GM23338 (cell line): ENCODE measurements at places on chromosomes 2 and 18. TPM values are rescaled to one million over a fixed set of nuclear protein-coding genes. Genes with fewer than 3 reads are reported as not detected.

GRCh38 chr18:45320724-45321123 lies 294.6 kb upstream of the SLC14A2 start:
- H3K36me3 ChIP-seq: no peaks in the 10 kb centered on the region
- no peak overlapping the region for H3K27ac ChIP-seq
- DNase-seq: no peak
- no peak overlapping the region for H3K4me3 ChIP-seq
- H3K4me1 ChIP-seq: peaks cover 18% of the 10 kb centered on the region

DNA sequence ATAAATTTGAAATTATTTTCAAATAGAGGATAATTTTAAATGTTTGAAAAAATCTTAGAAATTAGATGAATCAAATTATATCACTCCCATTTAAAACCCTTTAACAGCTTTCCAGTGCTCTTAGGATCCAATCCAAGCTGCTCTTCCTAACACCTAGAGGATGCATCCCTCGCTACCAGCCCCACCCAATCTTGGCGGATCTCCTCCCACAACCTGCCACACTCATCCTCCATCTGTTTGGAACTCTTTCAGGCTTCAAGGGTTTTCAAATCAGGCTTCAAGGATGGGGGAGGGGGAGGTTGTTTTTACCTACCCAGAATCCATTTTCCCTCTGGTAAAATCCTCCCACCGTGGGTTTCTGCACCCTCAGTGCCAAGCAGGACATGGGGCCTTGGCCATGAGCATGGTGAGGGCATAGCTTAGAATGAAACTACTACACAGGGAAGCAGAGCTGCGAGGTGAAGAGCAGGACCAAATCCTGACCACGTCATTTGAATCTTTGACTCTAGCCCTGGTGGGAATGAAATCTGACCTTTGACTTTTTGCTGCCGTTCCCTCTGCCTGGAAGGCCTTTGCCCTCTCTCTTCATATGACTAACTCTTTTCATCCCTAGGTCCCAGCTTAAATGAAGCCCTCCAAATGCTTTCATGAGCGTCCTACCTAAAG lies 113.0 kb upstream of the MAPRE2 start:
- no peaks in the 10 kb centered on the region for H3K36me3 ChIP-seq
- peaks cover 5% of the 10 kb centered on the region; the same call in 1 of the 2 replicates for H3K4me1 ChIP-seq
- H3K27ac ChIP-seq: no peak overlapping the region
- H3K4me3 ChIP-seq: no peak overlapping the region
- H3K27me3 ChIP-seq: no peaks in the 10 kb centered on the region

GRCh38 chr2:121245120-121245820 lies 39.7 kb downstream of the TFCP2L1 start:
- no peaks in the 10 kb centered on the region for H3K36me3 ChIP-seq
- no peak for DNase-seq
- H3K4me3 ChIP-seq: no peak overlapping the region
- no peaks in the 10 kb centered on the region for H3K27me3 ChIP-seq
- no peak overlapping the region for H3K27ac ChIP-seq

DNA sequence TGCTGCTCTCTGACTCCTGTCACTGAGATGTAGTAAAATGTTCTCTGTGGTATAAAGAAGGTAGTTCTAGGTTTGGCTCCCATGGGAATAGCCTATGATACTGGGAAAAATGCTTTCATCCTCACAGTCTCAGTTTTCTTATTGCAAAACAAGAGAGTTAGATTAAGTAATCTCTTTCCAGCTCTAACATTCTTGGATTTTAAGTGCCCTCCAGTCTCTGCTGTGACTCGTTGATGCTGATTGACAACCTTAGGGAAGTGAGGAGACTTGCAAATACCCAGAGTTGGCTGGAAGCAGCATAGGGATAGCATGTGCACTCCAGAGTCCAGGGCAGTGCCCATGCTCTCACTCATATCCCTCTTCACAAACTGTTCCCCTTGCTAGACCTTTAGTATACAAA lies 534.9 kb downstream of the SLC4A3 start:
- H3K4me1 ChIP-seq: no peaks in the 10 kb centered on the region
- no peaks in the 10 kb centered on the region for H3K27me3 ChIP-seq
- H3K4me3 ChIP-seq: no peak overlapping the region
- H3K36me3 ChIP-seq: no peaks in the 10 kb centered on the region
- DNase-seq: no peak

Gene DNAJC5G
- total RNA-seq: 0.39 and 0.59 TPM in 2 replicates

DNA sequence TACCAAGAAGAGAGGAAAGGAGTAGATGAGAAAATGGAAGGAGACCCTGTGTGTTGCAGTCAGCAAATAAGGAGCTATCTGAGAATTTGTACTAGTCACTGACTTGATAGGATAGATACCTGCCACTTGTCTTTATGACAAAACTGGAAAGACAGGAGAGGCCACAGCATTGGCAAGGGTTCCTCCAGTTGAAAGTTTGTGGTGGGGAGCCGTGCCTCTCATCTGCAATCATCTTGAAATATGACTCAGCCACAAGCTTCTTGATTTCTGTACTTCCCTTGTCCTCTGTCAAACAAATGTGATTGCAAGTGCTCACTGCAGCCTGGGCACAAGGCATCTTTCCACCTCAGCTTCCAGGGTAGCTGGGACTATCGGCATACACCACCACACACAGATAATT lies 99.1 kb downstream of the GREB1L start:
- DNase-seq: no peak
- H3K4me1 ChIP-seq: no peaks in the 10 kb centered on the region; the same call in 1 of the 2 replicates
- no peak overlapping the region for H3K4me3 ChIP-seq
- no peak overlapping the region for H3K27ac ChIP-seq

GRCh38 chr2:60515721-60516226 lies 37.7 kb downstream of the BCL11A start:
- H3K36me3 ChIP-seq: no peaks in the 10 kb centered on the region
- no peak for DNase-seq
- H3K27ac ChIP-seq: peak overlapping the region; percentile 68; the same call in 1 of the 2 replicates
- peaks cover 98% of the 10 kb centered on the region for H3K4me1 ChIP-seq
- no peak overlapping the region for H3K4me3 ChIP-seq

DNA sequence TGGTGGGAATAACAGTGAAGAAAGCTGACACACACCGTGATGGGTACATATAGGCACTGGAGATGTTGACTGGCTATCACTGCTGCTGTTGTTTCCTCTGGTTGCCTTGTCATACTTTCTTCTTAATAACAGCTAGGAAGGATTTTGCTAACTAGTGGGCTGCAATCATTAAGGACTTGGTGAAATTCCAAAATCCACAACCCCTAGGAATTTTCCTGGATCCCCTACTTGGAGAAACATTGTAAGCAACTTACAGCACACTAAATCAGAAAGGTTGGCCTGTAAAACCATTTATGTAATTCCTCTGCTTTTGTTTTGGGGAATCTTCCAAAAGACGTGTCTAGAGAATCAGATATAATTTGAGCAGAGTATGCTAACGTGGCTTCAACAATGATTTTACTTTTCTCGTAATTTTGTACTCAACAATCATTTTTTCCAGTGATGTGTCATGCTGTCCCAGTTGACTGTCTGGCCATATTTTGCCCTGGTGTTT lies 8.0 kb upstream of the COL3A1 start:
- H3K4me3 ChIP-seq: no peak overlapping the region
- H3K27me3 ChIP-seq: no peaks in the 10 kb centered on the region
- no peaks in the 10 kb centered on the region for H3K36me3 ChIP-seq
- no peak overlapping the region for H3K27ac ChIP-seq
- no peaks in the 10 kb centered on the region for H3K4me1 ChIP-seq
- no peak for DNase-seq

- no peak overlapping the region for H3K27ac ChIP-seq
- no peaks in the 10 kb centered on the region for H3K36me3 ChIP-seq
- no peaks in the 10 kb centered on the region for H3K4me1 ChIP-seq
- no peaks in the 10 kb centered on the region for H3K27me3 ChIP-seq
- H3K4me3 ChIP-seq: no peak overlapping the region
Measured at GRCh38 chr2:189137519-189137918, 42.0 kb downstream of the COL5A2 start.

Gene ZNF385B
- 1.4 and 1.5 TPM in 2 replicates for total RNA-seq

DNA sequence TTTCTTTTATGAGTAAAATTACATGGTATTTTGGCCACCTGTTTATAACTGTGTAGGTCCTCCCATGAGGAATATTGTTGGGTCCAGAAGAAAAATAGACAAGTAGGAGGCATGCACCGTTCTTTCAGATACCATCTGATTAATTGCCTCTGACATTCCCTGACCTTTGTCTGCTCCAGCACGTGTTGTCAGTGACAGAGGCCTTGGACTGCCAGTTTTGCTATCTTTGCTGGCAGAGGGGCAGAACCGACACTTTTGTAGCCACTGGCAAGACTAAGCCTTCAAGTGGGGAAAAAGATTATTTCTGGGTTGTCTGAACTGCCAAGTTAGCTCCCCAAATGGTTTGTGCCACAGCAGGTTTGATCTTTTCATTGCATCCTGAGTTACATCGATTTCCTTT lies 276.9 kb downstream of the CAMKMT start:
- no peaks in the 10 kb centered on the region for H3K36me3 ChIP-seq
- peak; percentile 6 for DNase-seq
- H3K4me1 ChIP-seq: peaks cover 19% of the 10 kb centered on the region
- H3K4me3 ChIP-seq: no peak overlapping the region
- H3K27ac ChIP-seq: no peak overlapping the region
- no peaks in the 10 kb centered on the region for H3K27me3 ChIP-seq

- peak overlapping the region; percentile 24; the same call in 1 of the 2 replicates for H3K27ac ChIP-seq
- H3K4me1 ChIP-seq: no peaks in the 10 kb centered on the region; the same call in 1 of the 2 replicates
- no peaks in the 10 kb centered on the region for H3K36me3 ChIP-seq
- peak overlapping the region; percentile 100 for H3K4me3 ChIP-seq
- peak; percentile 48 for DNase-seq
Measured at GRCh38 chr18:11850821-11851145, 430 bp upstream of the CHMP1B start.

DNA sequence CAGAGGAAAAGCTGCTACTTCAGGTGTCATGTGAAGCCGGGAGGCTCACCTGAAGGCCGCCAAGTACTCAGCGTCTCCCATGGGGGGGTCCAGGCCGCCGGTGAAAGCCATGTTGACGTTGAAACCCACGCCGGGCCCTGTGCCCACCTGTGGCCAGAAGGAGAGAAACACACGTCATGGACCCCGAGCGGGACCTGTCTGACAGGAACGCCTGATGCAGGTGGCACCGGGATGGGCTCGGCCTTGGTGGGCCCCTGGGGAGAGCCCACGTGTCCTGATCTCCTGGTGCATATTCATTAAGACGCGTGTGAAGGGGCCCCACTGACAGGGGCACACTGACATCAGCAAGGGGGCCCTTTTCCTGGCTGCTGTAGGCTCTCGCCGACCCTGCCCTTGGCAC lies 233.2 kb downstream of the TWIST2 start:
- no peaks in the 10 kb centered on the region for H3K36me3 ChIP-seq
- H3K4me1 ChIP-seq: no peaks in the 10 kb centered on the region
- H3K27me3 ChIP-seq: no peaks in the 10 kb centered on the region
- H3K27ac ChIP-seq: no peak overlapping the region
- DNase-seq: no peak

DNA sequence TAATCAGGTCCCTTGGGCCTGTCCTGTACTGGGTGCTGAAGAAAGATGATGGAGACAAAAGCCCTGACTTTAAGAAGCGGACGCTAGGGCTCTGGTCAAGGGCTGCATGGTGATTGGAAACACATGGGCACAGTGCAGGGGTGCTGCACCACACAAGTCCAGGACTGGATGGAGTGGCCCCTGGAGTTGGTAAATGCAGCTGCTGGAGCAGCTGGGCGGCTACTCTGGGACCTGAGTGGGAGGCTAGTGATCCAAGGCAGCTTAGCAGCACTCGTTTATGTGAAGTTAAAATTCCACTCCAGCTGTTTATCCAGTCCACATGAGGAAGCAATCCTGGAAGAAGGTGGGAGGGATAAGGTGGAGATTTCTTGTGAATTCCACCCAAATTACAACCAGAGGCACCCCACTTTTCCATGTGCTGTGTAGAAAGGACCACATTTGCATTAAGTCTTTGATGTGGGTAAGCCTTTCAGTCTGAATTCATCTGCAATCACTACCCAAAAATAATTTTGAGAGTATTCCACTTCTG lies 24.9 kb downstream of the MERTK start:
- no peak for DNase-seq
- H3K4me1 ChIP-seq: no peaks in the 10 kb centered on the region
- H3K4me3 ChIP-seq: no peak overlapping the region
- H3K27ac ChIP-seq: no peak overlapping the region

Gene ATAD2B
- total RNA-seq: 19.3 and 24.3 TPM in 2 replicates

DNA sequence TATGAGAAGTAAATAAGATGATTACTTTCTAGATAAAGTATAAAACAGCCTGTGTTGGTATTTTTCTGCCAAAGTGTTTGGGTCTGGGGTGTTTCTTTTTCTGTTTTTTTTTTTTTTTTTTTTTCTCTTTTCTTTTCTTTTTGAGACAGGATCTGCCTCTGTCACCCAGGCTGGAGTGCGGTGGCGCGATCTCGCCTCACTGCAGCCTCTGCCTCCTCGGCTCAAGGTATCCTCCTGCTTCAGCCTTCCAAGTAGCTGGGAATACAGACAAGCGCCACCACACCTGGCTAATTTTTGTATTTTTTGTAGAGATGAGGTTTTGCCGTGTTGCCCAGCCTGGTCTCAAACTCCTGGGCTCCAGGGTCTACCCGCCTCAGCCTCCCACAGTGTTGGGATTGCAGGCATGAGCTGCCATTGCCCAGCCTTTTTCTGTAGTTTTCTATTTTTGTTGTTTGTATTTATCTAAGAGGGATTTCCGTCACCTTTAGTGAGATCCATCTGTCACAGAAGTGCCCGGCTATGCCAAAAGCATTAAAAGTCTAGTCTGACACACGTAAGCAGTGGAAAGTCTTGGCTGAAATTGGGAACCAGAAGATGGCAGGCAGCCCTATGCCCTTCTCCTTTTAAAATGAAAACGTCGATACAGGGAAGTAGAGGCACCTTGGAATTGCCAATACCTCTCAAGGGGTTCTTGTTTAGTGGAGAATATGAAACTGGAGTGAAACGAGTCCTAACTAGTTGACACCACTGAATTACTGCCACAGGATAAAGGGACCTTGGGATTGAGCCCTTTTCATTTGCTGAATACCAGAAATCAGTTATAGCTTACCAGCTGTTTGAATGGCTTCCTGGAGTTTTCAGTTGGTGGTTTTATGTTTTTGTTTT lies 14.0 kb downstream of the UGP2 start:
- H3K4me3 ChIP-seq: 0 out of 2 replicates have a peak overlapping the region, but pooled peaks have one; percentile 5
- H3K4me1 ChIP-seq: peaks cover 55% of the 10 kb centered on the region
- peak overlapping the region; percentile 98 for H3K27ac ChIP-seq
- no peaks in the 10 kb centered on the region for H3K27me3 ChIP-seq
- DNase-seq: no peak
- H3K36me3 ChIP-seq: peaks cover 40% of the 10 kb centered on the region

- H3K36me3 ChIP-seq: no peaks in the 10 kb centered on the region
- DNase-seq: peak; percentile 72
- peaks cover 36% of the 10 kb centered on the region for H3K27me3 ChIP-seq
- H3K4me3 ChIP-seq: no peak overlapping the region
- H3K27ac ChIP-seq: no peak overlapping the region
Measured at GRCh38 chr2:70959851-70960832, 18.3 kb upstream of the ANKRD53 start.

Gene CD8A
- 0.24 and 0.54 TPM in 2 replicates for total RNA-seq
